ENCODE measurements at places on chromosomes 1 and 21. TPM values are rescaled to one million over a fixed set of nuclear protein-coding genes. Genes with fewer than 3 reads are reported as not detected.

Gene C1orf198
- total RNA-seq, result 63.6 TPM

Gene NOTCH2
- 148 TPM for total RNA-seq

Gene C1orf115
- 29.3 TPM for total RNA-seq

Gene RSPO1
- total RNA-seq, result 8.9 TPM

Gene HSPG2
- 48.3 TPM for total RNA-seq

Gene F5
- 1.3 TPM for total RNA-seq

Gene RGS13
- total RNA-seq, result 0.33 TPM

DNA sequence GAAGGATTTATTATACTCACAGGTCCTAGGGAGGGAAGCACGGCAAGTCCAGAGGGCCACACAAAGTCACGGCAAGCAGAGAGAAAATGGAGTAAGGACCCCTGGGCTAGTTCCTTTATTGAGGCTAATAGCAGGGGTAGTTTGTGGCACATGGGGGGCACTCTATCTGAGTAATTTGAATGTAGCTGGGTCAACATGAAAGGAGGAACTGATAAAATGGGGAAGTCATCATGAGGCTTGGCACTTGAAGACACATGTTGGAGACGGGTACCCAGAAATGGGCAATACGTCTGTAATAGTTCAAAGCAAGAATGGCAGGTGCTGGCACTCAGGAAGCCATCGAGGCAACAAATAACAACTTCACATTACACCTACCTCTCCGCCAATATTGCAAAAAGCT, 1136.4 kb downstream of the MRPL39 start:
- DNase-seq, result no peak

DNA sequence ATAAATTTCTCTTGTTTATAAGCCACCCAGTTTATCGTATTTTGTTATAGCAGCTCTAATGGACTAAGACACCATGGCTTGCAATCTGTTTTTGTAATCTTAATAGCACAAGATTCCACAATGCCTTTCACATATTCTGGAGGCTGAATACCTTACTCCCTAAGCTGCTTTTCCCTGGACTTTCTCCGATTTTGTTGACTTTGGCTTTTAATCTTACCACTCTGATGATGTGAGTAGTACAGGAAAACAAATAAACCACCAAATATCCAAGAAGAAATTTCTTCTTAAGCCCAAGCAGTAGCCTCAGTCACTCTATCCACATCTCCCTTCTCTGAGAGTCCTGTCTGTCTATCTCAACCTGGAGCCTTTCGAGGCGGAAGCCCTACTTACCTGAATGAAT, 838.6 kb downstream of the LTN1 start:
- DNase-seq, result no peak

DNA sequence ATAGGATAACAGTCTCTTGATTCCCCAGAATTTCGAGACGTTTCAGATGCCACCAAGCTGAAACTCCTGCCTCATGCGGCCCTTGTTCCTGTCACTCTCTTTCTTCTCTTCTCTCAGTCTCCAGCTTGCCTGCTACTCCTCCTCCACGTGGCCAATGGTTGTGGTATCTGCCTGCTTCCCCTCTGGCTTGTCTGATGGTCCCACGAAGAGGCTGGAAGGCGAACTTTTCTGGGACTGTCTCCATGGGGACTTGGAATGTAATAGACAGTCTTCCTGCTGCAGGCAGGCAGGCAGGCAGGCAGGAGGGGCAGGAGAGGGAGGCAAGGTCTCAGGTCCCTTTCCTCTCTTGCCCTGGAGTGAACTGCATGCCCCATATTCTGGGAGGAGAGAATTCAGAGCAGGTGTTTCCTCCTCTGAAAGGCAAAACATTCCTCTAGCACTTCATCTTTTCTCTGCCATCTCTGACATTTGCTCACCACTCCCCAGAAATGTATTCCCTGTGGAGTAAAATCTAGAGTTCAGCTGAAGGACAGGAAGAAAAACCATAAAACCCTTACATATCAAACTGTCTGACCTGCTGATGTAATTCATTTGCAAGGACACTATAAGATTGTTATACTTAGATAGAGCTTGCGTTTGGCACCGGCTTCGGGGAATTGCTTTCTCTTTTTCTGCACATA, 64.1 kb upstream of the GNG12 start:
- DNase-seq, result no peak

DNA sequence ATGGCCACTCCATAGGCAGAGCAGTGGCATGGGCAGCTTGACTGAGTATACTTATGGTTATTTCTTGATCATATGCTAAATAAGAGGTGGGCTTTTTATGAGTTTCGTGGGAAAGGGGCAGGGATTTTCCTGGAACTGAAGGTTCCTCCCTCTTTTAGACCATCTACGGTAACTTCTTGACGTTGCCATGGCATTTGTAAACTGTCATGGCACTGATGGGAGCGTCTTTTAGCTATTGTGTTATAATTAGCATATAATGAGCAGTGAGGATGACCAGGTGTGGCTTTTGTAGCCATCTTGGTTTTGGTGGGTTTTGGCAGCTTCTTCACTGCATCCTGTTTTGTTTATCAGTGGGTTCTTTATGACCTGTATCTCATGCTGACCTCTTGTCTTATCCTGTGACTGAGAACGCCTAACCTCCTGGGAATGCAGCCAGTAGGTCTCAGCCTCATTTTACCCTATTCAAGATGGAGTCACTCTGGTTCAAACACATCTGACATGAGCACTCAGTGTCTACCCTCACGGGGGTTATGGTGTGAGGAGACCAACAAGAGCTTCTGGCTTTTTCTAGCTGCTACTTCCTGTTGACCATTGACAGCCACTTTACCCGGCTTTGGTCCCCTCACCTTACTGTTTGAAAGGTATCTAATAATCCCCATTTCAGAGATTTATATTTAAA, 71.7 kb downstream of the GALNT2 start:
- DNase-seq, result no peak

GRCh38 chr21:23837564-23837963, 1769.7 kb downstream of the MRPL39 start:
- DNase-seq, result no peak

DNA sequence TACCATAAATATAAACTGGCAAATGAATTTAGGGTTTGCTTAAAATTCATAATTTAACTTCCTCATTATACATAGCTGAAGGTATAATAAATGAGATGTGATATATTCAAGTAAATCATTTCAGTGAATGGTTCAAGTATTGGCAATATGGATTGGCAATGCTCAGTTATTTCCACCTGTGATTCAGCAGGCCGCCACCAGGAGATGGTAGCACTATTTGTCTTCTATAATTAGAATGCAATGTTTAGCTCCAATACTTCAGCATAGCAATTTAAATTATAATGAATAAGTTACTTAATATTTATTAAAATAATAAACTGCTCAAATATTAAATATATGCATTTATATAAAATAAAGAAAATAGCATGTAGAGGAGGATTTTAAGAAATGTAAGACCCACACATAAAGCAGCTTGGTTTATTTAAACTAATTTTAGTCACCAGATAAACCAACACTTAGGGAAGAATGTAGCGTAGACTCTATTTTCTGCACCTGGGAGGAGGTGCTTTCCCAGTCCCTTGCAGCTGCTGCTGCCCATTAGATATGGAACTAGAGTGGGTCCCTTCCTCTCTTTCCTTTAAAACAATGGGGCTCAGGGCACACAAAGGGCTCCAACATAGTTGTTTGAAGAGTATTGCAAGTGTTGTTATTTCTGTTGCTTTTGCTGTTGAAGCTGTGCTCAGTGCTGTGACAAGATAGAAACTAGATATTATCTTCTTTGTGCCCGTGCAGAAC, 62.1 kb downstream of the PLPPR4 start:
- no peak for DNase-seq

- no peak for DNase-seq
Measured at GRCh38 chr1:105779727-105780126, 1276.7 kb upstream of the PRMT6 start.

DNA sequence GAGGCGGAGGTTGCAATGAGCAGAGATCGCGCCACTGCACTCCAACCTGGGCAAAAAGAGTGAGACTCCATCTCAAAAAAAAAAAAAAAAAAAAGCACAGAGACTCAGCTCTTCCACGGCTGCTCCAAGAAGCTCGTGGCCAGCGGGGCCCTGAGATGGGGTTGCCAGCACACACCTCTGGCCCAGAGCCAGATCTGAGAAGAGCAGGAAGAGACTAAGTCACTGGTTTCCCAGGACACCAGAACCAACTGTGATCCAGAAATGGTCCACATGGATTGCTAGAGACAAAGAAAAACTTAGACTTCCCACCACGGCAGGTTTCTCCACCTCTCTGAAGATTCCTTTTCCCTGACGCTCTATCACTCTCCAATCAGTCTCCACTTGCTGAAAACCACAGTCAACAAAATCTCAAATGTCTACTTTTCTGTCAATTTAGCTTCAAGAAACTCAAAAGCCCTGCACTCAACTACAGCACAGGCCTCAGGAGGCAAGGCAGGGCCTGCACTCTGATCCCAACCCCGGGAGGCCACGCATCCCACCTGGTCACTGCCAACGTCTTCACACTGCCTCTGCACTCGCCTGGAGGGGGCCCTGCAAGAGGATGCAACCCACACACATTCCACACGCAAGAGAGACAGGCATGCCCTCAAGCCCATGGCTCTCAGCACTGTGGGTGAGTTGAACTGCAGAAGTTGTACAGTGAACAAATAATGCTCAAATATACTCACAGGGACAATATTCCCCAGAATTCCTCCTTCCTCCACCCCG, 79.0 kb downstream of the NPHP4 start:
- DNase-seq, result no peak

- no peak for DNase-seq
Measured at GRCh38 chr1:42340093-42340492, 5.1 kb upstream of the FOXJ3 start.

GRCh38 chr1:207691841-207692240, 46.9 kb downstream of the CR1L start:
- DNase-seq, result no peak

DNA sequence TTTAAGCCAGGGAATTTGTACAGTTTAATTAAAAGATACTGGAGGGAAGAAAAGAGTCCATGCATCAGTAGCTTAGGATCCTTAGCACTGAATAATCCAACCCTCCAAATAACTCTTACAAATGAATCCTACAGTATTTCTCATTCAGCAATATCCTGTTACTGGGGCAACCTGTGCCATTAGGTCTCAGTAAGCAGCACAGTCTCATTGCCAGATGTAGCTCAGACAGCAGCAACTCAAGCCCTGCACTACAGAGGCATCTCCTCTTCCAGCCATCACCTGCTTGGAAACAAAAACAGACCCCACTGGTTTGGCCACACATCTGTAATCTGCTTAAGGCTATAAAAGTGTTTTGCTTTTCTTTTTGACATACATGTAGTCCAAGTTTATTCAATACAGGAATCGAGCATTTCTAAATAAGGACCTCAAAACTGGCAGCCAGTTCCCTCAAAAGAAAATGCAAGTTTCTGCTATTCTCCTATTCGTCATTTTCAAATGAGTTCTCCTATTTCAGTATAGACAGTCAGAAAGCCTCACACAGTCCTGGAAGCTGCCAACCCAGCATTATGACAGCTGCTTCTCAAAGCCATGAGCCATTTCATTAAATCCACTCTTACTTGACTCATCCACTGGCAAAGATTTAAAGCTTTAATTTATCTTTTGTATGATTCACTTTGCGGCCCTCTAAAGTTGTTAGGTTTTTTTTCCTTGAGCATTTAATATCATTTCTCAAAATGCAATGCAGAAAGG, 129.0 kb downstream of the APP start:
- no peak for DNase-seq

DNA sequence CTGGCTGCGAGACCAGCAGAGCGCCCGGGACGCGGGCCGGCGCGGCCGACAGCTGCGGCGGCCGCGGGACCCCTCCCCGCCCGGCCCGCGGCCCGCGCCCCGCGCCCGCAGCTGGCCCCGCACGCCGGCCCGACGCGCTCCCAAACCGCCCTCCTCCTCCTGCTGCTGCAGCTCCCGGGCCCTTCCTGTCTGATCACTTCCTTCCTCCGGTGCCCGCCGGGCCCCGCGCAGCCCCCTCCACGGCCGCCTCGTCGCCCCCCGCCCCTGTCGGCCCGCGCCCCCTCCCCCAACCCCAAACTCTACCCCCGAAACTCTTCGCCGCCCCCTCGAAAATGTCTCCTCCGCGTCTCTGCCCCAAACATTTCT, 594 bp downstream of the LUZP1 start:
- DNase-seq, result no peak

GRCh38 chr21:32548978-32549377, 36.3 kb downstream of the TCP10L start:
- DNase-seq, result no peak

- no peak for DNase-seq
Measured at GRCh38 chr1:224406216-224406615, 28.4 kb downstream of the WDR26 start.

DNA sequence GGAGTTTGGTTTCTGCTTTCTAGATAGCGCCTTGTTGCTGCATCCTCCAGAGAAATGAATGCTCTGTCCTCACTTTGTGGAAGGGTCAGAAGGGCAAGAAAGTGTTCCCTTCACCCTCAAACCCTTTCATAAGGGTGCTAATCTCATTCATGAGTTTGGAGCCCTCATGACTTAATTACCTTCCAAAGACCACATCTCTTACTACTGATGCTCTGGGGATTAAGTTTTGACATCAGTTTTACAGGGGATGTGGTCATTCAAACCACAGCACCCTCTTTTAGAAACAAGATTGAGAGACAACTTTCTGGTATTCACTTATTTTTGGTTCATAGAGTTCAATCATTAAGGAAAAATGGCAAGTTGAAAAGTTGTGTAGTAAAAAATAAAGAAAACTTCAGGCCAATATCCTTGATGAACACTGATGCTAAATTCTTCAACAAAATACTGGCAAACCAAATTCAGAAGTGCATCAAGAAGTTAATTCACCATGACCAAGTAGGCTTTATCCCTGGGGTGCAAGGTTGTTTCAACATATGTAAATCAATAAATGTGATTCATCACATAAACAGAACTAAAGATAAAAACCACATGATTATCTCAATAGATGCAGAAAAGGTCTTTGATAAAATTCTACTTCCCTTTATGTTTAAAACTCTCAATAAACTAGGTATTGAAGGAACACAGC, 442.1 kb downstream of the PTBP2 start:
- DNase-seq, result no peak

DNA sequence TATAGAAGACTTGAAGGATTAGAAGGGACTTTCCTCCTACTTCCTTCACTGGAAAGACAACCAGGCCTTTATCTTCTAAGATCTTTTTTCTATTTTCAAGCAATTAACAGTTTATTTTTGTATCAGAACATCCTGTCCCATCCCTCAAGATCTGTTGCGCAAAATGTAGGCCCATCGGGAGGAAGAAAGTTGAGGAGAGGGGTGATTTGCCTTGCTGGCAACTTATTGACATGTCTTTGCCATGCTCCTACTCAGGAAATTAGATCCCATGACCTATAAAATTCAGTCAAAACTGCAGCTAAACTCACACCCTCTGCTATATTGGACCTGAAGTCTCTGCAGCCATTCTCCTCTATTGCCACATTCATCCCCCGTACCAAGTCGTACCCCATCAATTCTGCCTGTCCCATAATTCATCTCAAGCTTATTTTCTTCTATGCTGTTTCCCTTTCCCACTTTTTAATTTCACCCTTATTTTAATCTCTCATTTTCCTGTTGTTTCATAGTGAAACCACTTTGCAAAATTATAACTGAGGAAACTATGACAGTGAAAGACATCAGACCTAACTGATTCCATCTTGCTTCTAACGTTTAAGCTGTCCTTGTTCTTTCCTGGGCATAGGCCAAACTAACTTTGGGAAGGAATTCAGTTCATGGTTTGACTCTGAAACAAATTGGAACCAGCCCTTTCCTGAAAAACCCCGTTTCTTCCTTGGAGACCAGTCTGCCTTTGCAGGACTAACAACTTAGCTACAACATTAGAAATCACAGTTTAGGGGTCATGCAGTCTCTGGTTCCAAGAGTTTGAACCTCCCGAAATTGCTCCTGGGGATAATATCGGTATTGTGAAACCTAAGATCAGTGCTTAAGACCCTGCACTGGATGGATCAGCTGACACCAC, 195.7 kb upstream of the PTBP2 start:
- no peak for DNase-seq
